Stimulated activated CD8-positive, alpha-beta memory T cell treated with anti-CD3 and anti-CD28 coated beads, Interleukin-4, amount 100 ng/mL, for 1 hour (primary cell): ENCODE measurements at places on chromosomes 11 and 22.

DNA sequence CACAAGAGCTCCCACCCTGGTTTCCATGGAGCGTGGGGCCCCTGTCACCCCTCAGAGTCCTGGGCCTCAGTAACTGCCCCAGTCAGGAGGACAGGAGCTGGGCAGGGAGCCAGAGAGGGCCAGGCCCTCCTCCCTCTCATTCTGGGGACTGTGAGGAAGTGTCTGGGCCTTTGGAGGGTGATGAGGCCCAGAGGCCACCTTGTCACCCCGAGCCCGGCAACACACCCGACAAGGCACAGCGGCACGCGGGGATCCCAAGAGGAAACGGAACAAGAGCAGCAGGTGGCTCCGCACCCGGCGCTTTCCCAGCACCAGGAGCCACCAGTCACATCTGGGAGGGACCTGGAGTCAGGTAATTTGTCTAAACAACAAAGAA is 72.1 kb downstream of the CELSR1 start:
- DNase-seq = no peak

DNA sequence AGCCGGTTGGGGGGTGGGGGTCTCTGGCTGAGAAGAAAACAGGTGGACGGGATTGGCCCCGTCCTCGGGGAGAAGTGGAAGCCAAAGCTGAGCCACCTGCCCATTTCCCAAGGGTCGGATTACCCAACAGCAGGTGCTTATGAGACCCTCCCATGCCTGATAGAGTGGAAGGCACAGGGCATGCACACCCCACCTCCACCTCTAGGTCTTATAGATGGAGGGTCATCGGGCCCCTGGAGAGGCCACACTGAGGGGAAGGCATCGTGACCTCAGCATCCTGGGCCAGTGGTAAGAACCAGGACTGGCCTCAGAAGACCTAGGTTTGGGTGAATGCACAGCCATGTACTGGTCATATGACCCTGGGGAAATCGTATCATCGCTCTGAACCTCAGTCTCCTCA is 85.9 kb downstream of the BUD13 start:
- no peak for DNase-seq

GRCh38 chr22:46761017-46761416 is 1.4 kb upstream of the TBC1D22A start:
- DNase-seq = no peak

GRCh38 chr22:42470366-42471082 is 38.3 kb upstream of the NFAM1 start:
- DNase-seq = no peak

DNA sequence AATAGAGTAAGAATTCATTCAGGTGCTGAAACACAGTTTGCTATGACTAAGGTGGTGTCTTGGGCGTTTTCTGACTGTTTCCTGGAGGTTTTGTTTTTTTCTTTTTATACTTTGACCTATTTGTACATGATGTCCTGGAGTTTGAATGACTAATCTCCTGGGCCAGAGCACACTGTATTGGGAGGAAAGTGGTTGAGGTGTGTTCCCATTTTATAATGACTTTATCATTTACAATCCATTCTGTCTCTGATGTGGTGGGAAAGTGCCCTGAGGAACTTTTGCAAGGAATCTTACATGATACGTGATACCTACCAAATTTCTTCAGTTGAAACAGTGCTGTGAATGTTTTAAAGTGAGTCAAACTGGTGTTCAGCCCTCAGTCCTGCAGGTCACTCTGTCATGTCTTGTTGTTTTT is 80.8 kb downstream of the TNRC6B start:
- no peak for DNase-seq

DNA sequence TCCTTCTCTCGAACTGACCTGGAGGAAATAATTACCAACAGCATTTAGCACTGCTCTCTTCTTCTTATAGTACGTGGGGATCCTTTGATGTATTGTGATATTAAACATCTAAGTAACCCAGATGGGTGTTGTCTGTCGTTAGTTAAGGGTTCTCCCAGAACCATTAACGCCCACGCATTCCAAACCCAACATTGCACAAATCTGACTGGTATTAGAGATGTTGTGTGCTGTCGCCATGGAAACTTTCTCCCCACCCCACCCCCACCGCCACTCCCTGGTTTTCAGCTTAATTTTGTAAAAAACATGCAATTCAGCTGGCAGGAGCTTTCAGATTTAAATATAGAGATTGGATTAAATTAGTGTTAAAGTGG is 1495.2 kb downstream of the TBC1D22A start:
- no peak for DNase-seq

DNA sequence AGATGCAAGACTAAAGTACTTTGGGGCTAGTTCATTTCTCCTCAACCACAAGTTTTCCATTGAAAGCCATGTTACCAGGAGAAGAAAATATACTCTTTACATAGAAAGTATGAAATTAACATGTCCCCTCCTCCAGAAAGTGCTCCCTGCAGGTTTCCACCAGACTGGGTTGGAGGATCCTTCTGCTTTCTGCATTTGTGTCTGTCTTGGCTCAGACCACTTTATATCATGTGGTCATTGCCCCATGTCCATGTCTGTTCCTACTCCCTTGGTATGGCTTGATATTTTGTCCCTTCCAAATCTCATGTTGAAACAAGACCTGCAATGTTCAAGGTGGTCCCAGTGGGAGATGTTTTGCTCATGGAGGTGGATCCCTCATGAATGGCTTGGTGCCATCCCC is 28.4 kb upstream of the ACER3 start:
- DNase-seq = no peak
